ENCODE measurements at places on chromosomes 7 and 10.
A peak's percentile ranks its signal among the peaks of the same experiment; 100 is the strongest.

DNA sequence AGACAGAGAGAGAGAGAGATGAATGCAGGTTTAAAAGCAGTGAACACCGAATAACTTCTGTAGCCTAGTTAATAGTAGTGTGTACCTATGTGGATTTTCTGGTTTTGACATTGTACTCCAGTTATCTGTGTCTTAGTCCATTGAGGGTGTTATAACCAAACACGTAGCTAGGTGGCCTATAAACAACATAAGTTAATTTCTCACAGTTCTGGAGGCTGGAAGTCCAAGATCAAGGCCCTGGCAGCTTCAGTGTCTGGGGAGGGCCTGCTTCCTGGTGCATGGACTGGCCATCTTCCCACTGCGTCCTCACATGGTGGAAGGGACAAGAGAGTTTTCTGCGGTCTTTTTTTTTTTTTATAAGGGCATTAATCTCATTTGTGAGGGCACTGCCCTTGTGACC lies 23.5 kb downstream of the AOC1 start:
- no peak for DNase-seq

GRCh38 chr7:127845522-127846214 lies 185.6 kb downstream of the LRRC4 start:
- DNase-seq, result no peak

GRCh38 chr10:1169981-1170866 lies 114.0 kb downstream of the WDR37 start:
- no peak for DNase-seq

- no peak for DNase-seq
Measured at GRCh38 chr7:19964246-19964645, 190.8 kb upstream of the TMEM196 start.

DNA sequence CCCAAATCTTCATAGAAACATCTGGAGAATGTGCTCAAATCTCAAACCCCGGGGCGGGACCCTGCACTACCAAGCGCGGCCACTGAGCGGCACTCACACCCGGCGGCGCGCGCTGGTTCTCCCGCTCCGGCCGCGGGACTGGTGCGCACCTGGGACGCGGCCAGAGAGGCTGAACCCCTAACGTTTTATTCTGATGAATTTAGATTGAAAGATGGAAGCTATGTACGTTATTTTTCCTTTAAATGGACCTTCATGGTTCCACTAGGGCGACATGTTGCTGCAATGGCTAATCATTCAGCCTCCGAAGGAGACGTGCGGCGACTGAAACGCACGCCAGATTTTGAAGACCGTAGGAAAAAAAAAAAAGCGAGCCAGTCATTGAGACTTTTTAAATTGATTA lies 107.0 kb upstream of the INSIG1 start:
- DNase-seq, result peak; percentile 69

DNA sequence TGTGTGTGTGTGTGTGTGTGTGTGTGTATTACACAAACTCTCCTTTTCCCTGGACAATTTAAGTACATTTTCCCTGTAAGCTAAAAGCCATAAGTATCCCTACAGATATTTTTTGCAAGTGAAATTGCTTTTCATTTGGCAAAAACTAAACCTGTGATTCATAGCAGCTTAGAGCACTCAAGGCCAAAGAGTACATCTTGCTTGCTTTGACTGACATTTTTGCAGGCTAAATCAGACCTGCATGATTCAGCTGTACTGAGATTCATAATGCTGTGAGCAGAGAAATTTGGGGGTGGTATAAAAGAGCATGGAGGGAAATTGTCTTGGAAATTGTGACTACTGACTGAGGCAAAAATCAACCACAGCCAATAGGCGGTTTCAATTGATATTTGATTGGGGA lies 500.4 kb downstream of the GFRA1 start:
- DNase-seq, result no peak

- no peak for DNase-seq
Measured at GRCh38 chr10:4331150-4331549, 494.9 kb upstream of the AKR1E2 start.

DNA sequence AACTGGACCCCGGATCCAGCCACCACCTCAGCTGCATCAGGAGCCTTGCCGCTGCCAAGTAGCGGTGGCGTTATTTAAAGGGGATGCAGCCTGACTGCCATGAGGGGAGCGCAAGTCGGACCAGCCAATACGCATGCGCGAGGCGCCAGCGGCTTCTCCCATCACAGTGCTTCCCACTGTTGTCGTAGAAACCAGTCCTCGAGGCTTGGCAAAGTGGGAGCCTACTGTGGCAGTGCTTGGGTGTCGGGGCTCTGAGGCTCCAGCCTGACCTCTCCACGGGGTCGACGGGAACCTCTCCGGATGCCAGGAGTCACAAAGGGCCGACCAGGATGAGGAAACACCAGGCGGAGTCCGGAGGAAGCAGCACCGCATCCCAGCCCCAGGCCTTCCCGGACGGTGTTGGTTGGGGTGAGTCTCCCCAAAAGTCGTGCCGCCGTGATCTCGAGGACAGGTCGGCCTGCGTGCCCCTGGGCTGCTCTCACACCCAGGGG lies 369.6 kb downstream of the ZNF716 start:
- DNase-seq, result no peak

- DNase-seq, result no peak
Measured at GRCh38 chr7:50921114-50921813, 138.6 kb upstream of the GRB10 start.

DNA sequence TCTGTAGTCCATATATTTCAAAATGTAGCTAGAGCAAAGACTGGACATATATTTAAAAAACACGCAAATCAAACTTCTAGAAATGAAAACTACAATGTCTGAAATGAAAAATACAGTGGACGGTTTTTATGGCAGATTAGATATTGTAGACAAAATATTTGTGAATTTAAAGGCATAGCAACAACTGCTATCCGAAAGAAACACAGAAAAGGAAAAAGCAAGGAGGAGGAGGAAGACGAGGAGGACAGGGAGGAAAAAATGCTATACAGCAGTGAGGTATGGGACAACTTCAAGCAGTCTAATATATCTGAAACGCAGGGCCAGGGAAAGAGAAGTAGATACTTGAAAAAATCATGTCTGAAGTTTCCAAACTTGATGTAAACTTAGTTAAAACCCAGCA lies 13.3 kb downstream of the WASL start:
- no peak for DNase-seq

- DNase-seq, result no peak
Measured at GRCh38 chr10:28728366-28728765, 51.0 kb downstream of the BAMBI start.

GRCh38 chr10:61285749-61286148 lies 167.4 kb downstream of the TMEM26 start:
- no peak for DNase-seq

- DNase-seq, result no peak
Measured at GRCh38 chr7:154968336-154969001, 34.5 kb downstream of the PAXIP1 start.

- no peak for DNase-seq
Measured at GRCh38 chr7:22867003-22867402, 44.4 kb upstream of the TOMM7 start.

GRCh38 chr10:112851588-112852211 lies 98.3 kb upstream of the TCF7L2 start:
- no peak for DNase-seq

- DNase-seq, result no peak
Measured at GRCh38 chr10:72077275-72077990, 10.9 kb downstream of the SPOCK2 start.

GRCh38 chr10:11794566-11794965 lies 28.6 kb upstream of the PROSER2 start:
- no peak for DNase-seq

GRCh38 chr7:111140091-111140865 lies 49.4 kb downstream of the LRRN3 start:
- DNase-seq, result no peak

DNA sequence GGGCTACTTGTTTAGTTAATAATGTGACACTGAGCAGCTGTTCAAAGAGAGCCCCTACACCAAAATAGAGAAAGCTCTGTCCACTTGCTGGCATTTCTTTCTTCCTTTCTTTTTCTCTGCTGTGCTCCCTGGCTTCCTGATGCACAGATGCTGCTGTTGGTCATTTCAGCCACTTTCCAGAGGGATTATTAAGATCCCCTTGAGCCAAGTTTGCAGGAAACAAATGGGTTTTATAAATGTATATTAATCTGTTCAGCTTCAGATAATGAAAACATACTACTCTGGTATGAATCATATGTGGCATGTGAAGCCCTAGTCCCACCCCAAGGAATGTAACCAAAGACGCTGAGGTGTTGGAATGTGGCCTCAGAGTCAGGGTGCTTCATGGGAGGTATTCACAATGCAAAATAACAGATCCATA lies 638.2 kb upstream of the FZD8 start:
- no peak for DNase-seq

- DNase-seq, result no peak
Measured at GRCh38 chr10:93993414-93993781, 333 bp upstream of the PLCE1 start.

DNA sequence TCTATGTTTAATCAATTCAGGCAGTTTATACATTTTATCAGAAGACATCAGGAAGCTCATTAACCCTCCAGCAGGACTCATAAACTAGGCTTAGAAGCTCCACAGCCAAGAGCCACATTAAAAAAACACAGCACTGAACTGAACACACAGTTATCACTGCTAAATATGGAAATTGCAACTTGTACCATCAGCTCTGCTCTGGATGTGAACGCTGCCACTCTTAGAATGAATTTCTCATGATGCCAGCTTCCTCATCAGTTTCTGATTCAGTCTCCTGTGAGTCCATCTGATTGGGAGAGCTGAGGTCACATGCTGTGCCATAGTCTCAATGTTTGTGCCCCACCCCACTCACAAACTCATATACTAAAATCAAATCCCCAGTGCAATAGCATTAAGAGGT lies 17.1 kb upstream of the ING3 start:
- no peak for DNase-seq
